Fibroblast of skin of back (primary cell): ENCODE measurements at places on chromosomes 3 and 15.

DNA sequence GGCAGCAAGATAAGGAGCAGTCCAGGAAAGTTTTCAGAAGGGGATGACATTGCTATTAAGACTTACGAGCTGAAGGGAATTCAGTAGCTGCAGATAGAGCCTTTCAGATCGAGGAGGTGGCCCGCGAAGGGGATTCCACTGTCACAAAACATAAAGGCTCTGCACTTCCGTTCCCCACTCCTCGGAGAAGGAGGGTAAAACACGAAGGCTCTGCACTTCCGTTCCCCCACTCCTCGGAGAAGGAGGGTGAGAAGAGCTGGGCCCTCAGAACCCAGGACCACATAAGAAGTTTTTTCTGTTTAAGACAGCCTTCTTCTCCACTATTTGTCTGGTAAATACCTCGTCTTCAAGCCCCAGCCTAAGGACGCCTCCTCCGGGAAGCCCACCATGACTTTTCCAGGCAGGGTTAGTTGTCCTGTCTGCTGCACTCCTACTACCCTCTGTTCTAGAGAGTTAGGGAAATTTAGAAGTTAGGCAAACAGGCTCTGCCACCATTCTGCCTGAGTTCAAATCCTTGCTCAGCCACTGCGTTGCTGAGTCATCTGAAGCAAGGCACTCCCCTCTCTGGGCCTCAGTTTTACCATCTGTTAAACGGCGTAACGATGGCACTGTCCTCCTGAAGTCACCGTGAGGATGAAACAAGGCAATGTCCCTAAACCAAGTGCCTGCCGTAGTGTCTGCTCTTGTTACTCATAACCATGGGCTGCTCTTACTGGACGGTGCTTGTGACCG lies 134.1 kb upstream of the HES1 start:
- DNase-seq: no peak

GRCh38 chr3:114307222-114307830 lies 13.5 kb downstream of the TIGIT start:
- no peak for DNase-seq

GRCh38 chr3:52070724-52071621 lies 14.6 kb upstream of the DUSP7 start:
- DNase-seq: no peak

GRCh38 chr3:138334608-138335007 lies 5.0 kb upstream of the NME9 start:
- DNase-seq: no peak

GRCh38 chr15:58244536-58244935 lies 106.4 kb downstream of the AQP9 start:
- no peak for DNase-seq

GRCh38 chr15:88003541-88004327 lies 252.8 kb downstream of the NTRK3 start:
- no peak for DNase-seq

- peak; percentile 67 for DNase-seq
Measured at GRCh38 chr3:160941885-160942494, 163.2 kb downstream of the B3GALNT1 start.

- no peak for DNase-seq
Measured at GRCh38 chr15:66098022-66098363, 155.6 kb downstream of the MEGF11 start.

- DNase-seq: peak; percentile 66
Measured at GRCh38 chr15:56496635-56497034, 31.7 kb upstream of the MNS1 start.

DNA sequence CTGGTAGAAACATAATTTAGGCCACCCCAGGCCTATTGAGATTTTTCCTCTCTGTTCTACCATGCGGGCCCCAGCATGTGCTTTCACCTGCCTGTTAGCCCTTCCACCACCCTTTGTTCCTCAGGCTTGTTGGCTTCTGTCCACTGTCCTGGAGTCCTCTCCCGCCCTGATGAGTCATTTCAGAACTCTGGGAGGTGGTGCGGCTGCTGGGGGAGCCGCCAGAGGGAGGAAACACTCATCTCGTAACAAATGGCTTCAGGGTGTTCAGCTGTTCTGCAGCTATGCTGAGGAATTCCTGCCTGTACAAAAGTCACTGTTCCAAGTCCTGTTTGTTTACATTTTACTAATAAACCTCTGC lies 36.3 kb downstream of the LRTM1 start:
- DNase-seq: peak; percentile 98

GRCh38 chr3:155854141-155854940 lies at the start of gene SLC33A1:
Gene SLC33A1 (minus strand): TSS chr3:155854427. CDS start chr3:155853997, 430 bp downstream.
- peak; percentile 99 for DNase-seq

DNA sequence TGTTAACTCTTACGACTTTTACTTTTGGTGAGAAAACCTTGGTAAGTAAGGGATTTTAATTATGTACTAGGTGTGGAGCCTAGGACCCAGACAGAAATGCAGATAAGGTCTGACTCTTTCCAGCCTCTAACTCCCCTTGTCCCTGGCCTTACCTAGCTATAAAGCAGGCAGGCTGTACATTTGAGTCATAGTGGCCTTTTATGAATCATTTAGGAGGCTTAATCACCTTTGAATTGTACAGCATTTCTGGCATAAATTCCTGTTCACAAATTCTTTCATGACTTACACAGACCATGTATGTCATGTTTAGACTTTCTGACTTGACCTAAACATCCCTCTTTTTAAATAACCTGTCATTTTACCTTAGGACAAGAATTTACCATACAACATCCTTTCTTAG lies 47.4 kb downstream of the CHCHD4 start:
- DNase-seq: no peak

DNA sequence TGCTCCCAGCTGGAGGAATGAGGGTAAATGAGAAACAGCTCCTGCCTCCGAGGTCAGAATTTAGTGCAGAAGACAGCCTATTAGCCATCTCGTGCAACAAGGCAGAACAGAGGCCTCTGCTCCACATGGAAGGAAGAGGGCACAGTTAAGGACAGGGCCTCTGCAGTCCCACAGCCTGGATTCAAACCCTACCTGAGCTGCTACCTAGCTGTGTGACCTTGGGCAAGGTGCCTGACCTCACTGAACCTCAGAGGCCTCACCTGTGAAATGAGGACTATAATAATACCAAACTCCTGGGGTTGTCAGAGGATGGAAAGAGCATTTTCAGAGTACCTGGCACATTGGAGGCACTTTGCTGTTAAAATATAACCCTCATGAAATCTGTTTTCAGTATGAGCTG lies 285.7 kb upstream of the CTNNB1 start:
- no peak for DNase-seq

GRCh38 chr3:176595307-176595706 lies 602.0 kb downstream of the TBL1XR1 start:
- peak; percentile 64 for DNase-seq

- DNase-seq: peak; percentile 91
Measured at GRCh38 chr3:53236112-53236841, 19.5 kb downstream of the TKT start.

GRCh38 chr15:45457220-45457619 lies 65.3 kb downstream of the SLC30A4 start:
- no peak for DNase-seq

GRCh38 chr3:72312339-72312738 lies 527.4 kb upstream of the PROK2 start:
- peak; percentile 27 for DNase-seq

- DNase-seq: no peak
Measured at GRCh38 chr3:140199743-140200142, 264.8 kb downstream of the CLSTN2 start.

- DNase-seq: no peak
Measured at GRCh38 chr3:32449691-32450090, 53.0 kb downstream of the CMTM6 start.

DNA sequence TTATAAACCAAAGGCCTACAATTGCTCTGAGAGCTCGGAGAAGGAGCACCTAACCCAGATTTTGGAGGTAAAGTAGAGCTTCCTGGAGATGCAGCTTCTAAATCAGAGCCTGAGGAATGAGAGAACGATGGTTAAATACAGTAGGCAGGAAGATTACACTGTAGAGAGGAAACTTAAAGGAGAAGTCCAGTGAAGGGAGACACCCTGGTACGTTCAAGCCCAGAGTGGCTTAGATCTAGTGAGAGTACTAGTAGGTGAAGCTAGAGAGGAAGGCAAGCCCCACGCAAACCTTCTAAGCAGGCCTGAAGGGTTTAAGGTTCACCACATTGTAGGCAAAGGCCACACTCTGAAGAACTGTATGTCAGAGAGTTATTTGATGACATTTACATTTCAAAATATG lies 33.4 kb downstream of the SLC49A4 start:
- DNase-seq: no peak

DNA sequence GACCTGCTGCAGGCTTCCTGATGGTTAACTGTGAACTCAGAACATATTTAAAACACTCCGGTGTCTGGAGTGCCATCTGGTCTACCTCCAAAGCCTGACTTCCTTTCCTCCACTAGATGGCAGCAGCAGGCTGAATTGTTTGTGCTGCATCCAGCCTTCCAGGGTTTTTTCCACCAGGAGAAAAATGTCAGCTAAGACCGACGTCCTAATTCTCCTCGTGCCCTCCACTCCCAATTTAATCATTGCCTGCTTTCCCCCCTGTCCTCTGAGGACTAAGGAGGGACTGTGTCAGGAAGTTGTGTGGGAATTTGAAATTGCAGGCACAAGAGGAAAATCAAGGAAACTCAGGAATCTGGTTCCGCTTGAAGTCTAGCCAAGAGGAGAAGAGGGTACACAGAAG lies 165.2 kb upstream of the UMPS start:
- DNase-seq: peak; percentile 76

DNA sequence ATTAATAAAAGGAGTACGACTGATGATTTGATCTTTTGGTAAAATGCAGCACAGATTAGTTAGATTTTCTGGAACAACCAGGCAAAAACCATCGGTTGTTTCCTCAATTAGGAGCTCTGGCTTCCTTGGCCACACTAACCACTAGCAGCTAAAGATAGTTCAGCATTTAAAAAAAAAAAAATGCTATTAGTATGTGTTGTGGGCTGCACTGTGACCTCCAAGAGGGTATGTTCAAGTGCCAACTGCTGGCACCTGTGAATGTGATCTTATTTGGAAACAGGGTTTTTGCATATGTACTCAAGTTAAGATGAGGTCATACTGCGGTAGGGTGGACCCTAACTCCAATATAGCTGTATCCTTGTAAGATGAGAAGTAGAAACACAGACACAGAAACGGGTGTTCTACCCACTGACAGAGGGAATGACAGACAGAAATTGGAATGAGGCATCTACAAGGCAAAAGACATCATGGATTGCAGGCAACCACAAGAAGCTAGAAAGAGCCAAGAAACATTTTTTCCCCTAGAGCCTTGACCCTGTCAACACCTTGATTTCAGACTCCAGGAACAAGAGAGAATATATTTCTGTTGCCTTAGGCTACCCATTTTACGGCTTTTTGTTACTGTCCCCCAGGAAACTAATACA lies 534.6 kb upstream of the ROBO2 start:
- DNase-seq: peak; percentile 36

DNA sequence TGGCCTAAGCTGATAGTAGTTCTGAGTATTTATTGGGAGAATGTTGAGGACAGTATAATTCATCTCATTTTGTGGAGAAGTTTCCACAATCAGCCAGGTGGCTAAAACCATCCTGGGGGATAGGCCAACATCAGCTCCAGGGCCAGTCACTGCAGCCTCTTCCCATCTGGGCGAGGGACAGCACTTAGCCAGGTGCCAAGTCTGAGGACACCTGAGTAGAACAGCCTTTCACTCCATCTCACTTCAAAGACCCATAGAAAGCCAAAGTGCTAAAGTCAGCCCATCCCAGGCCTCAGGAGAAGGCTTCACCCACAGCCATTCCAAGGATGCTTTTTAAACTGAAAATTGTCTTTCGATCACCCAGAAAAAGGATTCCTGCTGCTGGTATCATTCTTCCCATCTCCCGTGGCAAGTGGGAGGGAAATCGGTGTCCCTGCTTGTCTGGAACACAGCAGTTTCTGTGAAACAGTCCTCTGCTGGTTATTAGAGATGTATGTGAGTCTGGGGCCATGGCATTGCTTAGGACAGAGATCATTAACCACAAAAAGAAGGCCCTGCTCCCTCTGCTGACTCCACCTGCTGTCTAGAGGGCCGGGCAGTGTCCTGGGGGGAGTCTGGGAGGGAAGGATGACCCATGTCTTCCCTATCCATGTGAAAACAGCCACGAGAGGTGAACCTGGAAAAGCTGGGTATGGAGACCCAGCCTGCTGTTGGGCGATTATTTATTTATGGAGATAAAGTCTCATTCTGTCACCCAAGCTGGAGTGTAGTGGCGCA lies 9.6 kb downstream of the CALML4 start:
- no peak for DNase-seq

DNA sequence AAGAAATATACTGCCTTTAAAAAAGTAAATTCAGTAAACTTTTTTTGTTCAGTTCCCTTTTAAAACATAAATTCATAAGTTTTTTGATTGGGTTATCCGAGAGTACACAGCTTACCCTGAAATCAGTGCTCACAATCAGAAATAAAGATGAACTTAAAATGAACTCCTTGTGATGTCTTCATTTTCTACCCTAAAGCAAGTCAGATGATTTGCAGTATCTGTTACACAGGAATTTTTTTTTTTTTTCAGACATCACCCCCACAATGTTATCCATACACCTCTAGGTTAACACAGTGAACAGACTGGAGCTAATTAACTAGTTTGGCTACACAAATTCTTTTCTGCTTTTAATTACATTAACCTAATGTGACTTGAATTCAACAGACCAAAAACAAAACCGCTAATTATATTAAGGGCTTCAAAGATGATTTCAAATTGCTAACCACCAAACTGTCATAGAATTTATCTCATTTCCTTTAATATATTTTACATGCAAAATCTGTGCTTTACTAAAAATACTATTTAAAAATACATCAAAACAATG lies 1042.0 kb downstream of the ROBO1 start:
- DNase-seq: no peak

GRCh38 chr15:52078876-52079700 lies 33.5 kb downstream of the BCL2L10 start:
- DNase-seq: peak; percentile 67

DNA sequence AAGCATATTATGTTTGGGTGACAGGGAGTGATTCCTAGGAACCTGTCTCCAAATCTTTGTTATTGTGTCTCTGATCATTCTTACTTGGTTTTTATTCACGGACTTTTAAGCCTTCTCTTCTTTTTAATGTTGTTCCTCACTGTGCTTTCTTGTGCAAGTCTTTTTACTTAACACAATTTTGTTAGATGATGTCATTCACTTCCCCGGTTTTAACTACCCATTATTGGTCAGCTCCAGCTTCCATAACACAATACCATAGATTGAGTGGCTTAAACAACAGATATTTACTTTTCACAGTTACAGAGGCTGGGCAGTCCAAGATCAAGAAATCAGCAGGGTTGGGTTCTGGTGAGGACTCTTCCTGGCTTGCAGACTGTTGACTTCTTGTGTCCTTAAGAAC lies 436.3 kb upstream of the CBLB start:
- peak; percentile 14 for DNase-seq

- DNase-seq: no peak
Measured at GRCh38 chr15:85685356-85685755, 109.4 kb downstream of the KLHL25 start.

GRCh38 chr3:49602877-49603411 lies 48.7 kb downstream of the BSN start:
- DNase-seq: no peak
